ENCODE measurements at places on chromosomes 5 and 9.

DNA sequence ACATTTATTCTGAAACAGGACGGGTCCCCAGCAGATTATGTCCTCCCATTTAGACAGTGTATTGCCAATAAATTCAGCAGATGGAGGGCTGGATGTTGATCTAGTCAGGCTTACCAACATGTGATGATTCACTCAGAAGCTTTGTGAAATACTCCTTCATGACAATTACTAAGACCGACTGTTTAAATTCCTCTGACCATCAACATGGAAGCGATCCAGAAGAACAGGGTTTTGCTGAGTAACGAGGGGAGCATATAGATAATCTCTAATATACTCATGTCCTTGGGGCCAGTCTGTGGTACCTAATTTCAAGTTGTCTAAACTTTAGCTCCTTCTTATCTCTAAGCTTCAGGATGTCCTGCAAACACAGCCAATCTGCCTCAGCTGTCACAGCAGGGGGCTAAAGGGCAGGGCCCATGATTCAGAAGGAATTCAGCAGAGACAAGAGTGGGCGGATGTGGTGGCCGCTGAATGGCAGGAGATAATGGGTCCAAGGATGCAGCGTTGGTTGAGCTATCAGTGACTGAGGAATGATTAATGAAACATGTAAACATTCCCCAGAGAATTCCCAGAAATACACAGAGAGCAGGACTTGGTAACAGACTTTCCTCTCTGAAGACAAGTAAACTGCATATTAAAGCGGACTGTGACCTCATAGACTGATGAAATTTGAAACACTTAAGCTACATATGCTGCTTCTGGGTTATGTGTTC is 109.4 kb downstream of the ANKRD55 start:
- no peak for DNase-seq

DNA sequence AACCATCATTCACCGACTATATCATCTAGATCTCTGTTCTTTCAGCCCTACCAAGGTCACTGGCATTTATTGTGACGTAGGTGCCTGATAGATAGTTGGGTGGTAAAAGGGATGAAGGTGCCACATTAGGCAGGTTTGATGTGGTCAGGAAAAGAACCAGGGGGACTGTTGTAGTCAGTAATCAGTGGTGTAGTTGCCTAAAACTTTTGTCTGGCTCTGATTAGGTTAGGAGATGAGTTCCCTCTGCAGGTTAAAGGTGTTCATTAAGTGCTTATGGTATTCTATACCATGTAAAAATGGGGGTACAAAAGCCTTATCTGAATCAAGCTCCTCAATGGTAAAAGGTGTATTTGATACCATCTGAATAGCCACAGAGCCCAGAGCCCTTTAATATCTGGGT is 55.6 kb downstream of the KCNN2 start:
- DNase-seq: no peak

GRCh38 chr9:5778805-5779204 is 54.1 kb downstream of the ERMP1 start:
- DNase-seq: no peak

DNA sequence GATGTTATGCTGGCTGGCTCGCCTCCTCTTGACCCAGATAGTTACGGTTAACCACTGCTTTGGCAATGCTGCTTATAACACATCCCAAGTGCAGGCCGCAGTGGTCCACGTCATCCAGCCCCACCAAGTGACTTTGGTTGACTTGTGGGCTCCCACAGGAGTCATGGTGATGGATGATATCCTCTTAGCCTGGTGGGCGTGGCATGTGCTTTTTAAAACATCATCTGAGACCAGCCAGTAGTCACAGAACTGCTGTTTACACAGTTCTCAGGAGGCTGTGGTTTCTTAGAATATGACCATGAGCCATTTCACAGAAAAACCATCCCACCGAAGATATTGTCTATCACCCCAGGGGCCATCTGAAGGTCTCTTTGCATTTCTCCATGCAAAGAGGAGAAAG is 216.9 kb downstream of the SH3GL2 start:
- no peak for DNase-seq

DNA sequence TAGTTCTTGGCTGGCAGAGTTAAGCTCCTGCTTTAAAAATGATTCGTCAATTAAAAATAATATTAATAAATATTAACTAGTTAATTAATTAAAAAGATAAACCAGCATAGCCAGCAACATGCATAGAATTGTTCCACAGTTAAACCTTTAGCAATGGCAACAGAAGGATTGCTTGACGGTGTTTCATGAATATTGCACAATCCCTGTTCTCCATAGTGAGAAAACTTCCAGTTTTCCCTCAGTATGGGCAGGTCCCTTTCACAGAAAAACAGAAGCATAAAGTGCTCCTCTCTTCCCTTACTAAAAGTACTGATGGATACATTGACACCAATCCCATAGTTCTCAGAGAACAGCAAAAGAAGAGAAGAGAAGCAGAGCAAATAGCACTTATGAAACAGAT is 71.4 kb upstream of the CAST start:
- no peak for DNase-seq

DNA sequence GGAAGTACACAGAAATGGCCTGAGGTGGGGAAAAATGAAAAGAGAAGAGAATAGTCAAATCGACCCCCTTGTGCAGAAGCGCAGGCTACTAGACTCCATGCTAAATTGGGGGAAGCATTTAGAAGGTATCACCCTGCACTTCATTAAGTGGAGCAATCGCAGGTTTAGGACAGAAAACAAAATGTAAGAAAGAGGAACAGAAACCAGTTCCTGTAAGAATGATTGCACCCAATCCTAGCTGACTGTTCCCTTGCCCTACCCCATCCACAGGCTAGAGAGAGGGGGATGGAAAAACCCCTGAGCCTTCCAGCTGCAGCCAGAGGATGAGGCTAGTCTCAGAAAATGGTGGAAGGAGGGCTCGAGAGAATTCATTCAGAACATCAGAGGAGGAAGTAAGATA is 23.9 kb upstream of the PPP1R2B start:
- no peak for DNase-seq

GRCh38 chr9:22036866-22037626 is 27.9 kb upstream of the CDKN2B start:
- DNase-seq: no peak

Measured in stimulated activated CD8-positive, alpha-beta memory T cell treated with anti-CD3 and anti-CD28 coated beads, Interleukin-7, amount 100 ng/mL, for 4 hours (primary cell).